Bronchial smooth muscle cell (primary cell): ENCODE measurements at places on chromosomes 11 and 22. TPM values are rescaled to one million over a fixed set of nuclear protein-coding genes. Genes with fewer than 3 reads are reported as not detected.

OR2AG2 gene
- total RNA-seq = 0.16 TPM in 1 of 2 replicates, not detected in the other

NXPE2 gene
- 0.09 TPM in 1 of 2 replicates, not detected in the other for total RNA-seq

PGA3 gene
- total RNA-seq = 1.6 and 3.9 TPM in 2 replicates

GLYATL2 gene
- total RNA-seq = 0.77 and 2.0 TPM in 2 replicates

OR4A16 gene
- not detected in 2 replicates for total RNA-seq

ACTN3 gene
- total RNA-seq = 0.17 and 0.32 TPM in 2 replicates

SLC1A2 gene
- 2.7 and 7.5 TPM in 2 replicates for total RNA-seq

KCNQ1OT1 gene
- total RNA-seq = 3.9 and 6.3 TPM in 2 replicates

OR5P2 gene
- not detected in 2 replicates for total RNA-seq

MMP27 gene
- total RNA-seq = not detected in 2 replicates

PATE4 gene
- total RNA-seq = not detected in 2 replicates

TMEM151A gene
- total RNA-seq = 0.09 and 0.16 TPM in 2 replicates

FADS2 gene
- total RNA-seq = 160 and 190 TPM in 2 replicates

OR5D16 gene
- total RNA-seq = not detected in 2 replicates

HBG2 gene
- 0.32 TPM in 1 of 2 replicates, not detected in the other for total RNA-seq

DNAJB7 gene
- total RNA-seq = not detected in 2 replicates

CNGA4 gene
- total RNA-seq = 0.09 and 0.16 TPM in 2 replicates

PAX6 gene
- 0.34 and 0.63 TPM in 2 replicates for total RNA-seq

RPS19BP1 gene
- 25.2 and 40.8 TPM in 2 replicates for total RNA-seq

CRACR2B gene
- 0.43 and 2.4 TPM in 2 replicates for total RNA-seq

APOA4 gene
- not detected in 2 replicates for total RNA-seq

KDM4E gene
- under 0.01 TPM in 1 of 2 replicates, not detected in the other for total RNA-seq

GRAP2 gene
- 0.09 TPM in 1 of 2 replicates, not detected in the other for total RNA-seq

AQP11 gene
- total RNA-seq = 3.9 and 4.4 TPM in 2 replicates

HOATZ gene
- not detected in 2 replicates for total RNA-seq

UPK3A gene
- total RNA-seq = not detected in 2 replicates
